Activated T-cell treated with anti-CD3 and anti-CD28 coated beads for 1 hour (primary cell): ENCODE measurements at places on chromosomes 4 and X.

DNA sequence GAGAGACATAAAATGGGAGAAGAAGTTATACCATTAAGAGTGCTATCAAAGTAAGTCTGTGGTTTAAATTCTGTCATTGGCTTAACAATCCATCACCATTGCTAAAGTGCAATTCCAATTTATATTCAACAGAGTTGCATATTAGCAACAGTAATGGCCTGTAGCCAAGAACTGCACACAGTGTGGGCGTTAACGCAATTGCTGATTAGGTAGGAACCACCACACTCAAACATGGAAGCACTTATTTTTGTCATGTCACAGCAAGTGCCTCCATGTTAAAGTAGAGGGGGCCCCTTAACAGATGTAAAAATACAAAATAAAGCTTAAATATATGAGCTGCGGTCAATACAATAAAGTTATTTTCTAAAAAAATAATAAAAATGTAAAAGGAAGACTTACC is 10.8 kb downstream of the LARP7 start:
- DNase-seq, result no peak

DNA sequence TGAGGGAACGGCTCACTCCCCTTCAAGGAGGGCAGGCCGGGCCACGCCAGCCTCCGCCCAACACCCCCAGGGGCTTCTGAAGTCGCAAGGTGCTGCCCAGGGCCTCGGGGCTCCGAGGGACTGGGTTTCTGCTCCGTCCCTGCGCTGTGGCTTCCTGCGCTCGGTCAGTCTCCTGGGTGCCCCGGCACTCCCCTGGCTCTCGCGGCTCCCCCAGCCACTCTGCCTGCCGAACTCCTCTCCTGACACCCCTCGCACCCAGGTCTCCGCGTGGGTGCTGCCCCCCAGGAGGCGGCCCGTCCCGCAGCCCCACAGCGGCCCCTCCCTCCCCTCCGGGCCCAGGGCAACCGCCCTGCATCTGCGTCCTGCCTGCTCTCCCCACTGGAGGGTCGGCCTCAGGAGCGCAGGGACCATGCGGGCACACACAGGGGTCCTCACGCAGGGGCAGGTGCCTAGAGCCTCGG is 151.9 kb downstream of the AFAP1 start:
- no peak for DNase-seq

DNA sequence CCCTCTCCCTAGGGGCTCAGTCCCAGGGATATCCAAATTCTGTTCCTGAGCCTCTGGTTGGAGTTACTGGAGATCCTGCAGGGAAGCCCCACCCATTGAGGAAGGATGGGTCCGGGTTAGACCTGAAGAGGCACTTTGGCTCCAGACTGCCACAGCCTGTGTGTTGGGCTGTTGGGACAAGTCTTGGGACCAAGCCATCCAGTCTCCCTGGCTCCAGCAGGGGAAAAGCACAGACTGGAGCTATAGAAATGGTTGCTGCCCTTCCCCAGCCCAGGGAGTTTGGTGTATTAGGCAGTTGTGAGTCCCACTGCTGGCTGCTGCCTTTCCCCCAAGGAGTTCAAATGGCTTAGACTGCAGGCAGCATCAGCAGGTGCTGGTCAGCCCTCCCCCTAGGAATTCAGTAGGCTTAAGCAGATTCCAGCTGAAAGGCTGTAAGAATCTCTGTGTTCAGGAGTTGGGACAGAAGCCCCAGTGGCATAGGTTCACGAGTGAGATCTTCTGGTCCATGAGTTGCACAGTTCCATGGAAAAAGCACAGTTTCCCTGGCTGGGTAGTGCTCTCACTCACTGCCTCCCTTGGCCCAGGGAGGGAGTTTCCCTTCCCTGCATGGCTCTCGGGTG is 344.0 kb upstream of the EPHA5 start:
- no peak for DNase-seq

DNA sequence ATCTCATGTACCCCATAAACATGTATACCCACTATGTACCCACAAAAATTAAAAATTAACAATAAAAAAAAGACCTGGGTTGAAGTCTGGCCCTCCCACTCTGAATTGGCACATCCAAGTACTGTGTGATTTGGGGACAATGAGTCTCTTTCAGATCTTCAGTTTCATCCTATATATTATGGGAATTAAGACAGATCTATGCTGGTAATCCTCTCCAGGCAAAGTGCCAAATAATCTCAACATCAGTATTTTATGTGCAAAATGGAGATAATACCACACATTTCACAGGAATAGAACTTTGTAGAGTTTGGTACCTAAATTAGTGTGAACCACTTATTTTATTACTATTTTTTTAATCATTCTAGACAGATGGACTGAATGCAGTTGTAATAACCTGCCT is 11.0 kb upstream of the SCD5 start:
- no peak for DNase-seq

- no peak for DNase-seq
These were observed 130.1 kb downstream of the ADAM29 start for GRCh38 chr4:175048111-175048784.

DNA sequence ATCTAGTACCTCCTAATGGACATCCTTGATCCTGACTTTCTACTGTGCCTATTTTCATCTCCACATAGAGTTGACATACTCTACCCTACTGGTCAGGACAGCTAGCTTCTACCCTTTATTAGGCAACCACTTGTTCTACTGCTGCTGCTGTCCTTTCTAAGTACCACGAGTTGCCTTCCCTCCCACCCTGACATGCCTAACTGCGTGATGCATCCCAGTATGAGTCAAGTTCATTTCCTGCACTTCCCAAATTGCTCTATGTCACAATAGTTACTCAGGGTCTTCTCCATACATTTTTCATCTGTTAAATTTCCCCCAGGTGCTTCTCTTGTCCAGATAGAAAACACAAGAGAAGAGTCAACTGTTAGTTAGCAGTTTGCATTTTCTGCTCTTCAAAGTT is 133.4 kb downstream of the TBC1D19 start:
- DNase-seq, result no peak

DNA sequence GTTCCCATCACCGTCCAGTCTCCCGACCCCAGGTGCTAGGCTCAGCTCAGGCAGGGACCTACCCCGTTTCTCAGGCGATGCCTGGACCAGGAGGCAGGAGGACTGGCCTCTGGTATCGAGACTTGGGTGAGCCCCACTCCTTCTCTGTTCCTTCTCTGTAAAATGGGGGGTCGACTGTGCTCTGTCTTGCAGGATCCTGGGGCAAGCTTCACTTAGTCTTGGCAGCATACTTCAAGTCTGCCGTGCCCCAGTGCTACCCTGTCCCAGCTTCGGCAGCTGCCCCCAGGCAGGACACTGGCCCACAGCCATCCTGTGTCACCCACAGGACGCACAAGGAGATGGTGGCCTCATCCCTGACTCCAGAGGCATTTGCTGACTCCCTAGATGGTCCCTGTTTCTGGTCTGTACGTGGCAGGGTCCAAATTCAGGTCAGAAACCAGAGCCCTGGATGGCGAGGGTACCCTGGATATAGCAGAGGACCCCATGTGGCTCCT is 7.0 kb upstream of the HAUS7 start:
- DNase-seq, result no peak

DNA sequence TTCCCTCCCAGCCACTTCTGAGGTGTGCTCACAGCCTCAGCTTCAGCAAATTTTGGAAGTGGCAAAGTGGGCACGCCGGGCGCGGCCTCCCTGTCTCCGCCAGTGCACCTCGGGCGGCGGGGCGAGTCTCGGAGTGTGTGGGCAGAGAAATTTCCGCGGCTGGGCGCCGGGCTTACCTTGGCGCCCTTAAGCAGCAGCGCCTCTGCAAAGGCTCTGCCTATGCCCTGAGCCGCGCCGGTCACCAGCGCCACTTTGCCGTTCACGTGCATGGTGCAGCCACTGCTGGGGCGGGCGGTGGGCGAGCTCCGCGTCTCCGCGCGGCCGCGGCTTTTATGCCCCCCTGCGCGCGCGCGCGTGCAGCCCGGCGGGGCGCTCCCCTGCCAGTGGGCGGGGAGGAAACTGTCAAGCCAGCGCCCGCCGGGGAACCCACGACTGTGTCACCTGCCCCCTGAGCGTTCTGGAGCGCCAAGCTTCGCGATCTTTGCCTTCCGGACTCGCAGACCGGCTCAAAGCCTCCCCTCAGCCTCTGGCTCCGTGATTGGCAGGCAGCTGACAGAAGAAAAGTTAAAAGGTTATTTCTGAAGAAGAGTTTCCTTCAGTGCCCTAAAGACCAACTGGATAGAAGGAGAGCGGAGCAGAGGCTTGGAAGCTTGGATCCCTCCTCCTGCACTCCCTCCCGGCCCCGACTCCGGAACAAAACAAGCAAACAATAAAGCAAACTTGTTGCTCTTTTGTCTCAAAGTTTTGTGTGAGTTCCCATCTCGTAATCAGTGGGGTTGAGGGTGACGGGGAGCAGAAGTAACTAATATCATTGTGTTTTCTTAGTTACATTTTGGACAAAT is at the start of gene HPGD:
Gene HPGD (minus strand): TSS at position 306 of the 842 bp plus-strand sequence. CDS start 37 bp downstream, at position 269.
- DNase-seq, result peak; percentile 33

DNA sequence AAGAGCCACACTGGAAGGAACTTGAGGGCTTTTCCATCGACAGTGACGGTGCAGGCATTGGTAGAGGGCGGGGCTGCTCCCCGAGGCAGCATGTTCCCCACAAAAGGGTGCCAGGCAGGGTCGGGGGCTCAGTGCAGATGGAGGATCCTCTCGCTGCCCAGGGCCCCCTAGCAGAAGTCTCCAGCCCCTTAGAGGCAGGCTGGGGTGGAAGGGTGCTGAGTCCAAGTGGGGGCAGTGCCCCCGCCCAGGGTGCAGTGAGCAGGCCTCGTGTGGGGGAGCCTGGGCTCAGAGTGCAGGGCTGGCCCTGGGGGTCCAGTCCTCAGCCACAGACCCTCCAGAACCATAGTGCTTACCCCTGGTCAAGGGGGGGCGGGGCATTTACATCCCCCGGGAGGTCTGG is 9.0 kb downstream of the CPZ start:
- DNase-seq, result no peak
